ENCODE measurements at places on chromosomes 16 and 17.

DNA sequence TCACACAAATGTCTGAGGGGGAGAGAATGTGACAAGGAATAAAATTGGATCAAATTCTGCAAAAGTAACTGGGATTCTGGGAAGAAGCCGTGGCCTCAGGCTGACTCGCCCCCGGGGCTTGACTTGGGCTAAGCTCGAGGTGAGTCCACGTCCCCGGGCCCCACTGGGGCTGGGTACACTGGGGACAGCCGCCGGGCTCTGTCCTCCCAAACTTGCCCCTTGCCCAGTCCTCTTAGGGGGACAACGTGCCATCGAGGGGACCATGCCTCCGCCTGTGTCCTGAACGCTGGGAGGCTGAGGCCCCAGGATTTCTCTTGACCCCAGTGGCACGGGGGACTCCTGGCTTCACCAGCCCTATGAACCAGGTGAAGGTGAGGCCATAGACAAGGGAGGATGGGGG lies 21.1 kb downstream of the DOC2B start:
- DNase-seq = no peak

DNA sequence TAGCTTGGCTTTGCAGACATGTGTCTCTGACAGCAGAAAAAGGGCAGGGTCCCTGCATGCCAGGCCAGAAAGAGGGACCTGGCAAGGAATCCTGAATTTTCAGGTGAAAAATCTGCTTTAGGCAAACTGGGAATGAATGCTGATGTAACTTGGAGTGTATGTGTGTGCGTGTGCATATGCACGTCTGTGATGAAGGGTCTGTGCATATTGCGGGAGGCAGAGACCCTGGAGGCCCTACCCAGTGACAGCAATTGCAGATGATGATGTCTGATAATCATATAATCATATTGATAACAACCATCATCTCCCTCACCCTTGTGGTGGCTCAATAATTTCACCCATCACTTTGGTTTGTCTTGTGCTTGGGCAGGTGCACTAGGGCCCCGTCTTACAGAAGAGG lies 80.7 kb upstream of the SDK2 start:
- DNase-seq = no peak

DNA sequence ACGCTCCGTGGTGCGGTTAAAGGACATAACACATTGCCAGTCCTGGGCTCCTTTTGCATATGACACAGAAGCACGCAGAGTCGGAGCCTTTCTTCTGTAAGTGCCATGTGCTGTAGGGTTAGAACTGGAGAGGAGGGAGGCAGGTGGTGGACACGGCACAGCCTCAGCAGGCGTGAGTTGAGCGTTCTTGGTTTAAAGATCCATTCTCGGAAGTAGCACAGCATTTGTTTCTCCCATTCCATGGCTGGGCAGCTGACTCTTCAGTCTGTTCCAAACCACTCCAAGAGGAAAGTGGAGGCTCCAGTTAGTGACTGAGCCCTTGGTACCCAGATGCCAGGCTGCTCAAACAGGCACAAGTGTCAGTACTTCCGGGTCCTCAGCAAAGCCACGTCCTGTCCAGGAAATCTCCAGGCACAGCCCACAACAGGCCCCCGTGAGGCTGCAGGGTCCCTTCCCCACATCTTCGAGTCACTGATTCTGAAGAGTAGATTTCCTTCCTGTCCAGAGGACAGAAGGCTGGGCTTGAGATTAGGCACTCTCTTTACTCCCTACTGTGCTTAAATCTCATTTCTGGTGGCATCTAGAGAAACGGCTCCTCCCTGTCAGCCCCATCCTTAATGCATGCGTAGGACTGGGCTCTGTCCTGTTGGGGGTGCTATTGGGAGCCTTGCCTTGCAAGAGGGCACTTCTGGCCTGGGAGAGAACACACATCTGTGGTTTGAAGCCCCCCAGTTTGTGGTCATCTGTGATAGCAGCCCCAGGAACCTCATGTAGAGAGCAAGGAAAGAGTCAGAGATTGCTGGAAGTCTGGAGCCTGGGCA lies 39.6 kb upstream of the NAT9 start:
- DNase-seq = no peak

GRCh38 chr17:63434951-63435571 lies 11.0 kb downstream of the CYB561 start:
- DNase-seq = no peak

DNA sequence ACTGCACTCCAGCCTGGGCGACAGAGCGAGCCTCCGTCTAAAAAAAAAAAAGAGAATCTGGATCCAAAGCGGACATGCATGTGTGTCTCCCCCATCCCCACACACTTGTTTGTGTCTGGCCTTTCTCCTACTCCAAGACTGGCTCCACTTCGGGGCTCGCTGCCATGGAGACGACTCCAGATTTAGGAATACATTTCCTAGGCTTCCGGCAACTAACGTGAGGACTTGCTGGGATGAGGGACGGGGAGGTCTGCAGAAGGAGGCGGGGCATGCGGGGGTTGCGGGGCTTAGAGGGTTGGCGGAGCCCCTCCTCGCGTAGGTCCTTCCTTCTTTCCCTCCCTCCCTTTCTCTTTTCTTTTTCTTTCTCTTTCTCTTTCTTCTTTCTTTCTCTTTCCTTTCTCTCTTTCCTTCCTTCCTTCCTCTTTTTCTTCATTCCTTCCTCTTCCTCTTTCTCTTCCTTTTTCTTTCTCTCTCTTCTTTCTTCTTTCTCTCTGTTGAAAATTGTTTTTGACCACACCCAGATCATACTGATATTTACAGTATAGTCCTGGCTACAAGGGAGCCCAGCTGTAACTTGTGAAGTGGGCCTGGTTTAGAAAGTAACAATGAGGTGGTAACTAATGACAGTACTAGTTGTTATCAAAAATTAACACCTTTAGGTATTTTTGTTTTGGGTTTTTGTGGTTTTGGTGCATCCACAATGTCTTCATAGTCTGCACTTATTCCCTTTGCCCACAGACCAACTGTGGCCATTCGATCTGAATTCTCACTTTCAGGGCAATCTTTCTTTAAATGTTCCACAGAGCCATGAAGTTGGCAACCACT lies 25.2 kb downstream of the MIS12 start:
- DNase-seq = no peak

DNA sequence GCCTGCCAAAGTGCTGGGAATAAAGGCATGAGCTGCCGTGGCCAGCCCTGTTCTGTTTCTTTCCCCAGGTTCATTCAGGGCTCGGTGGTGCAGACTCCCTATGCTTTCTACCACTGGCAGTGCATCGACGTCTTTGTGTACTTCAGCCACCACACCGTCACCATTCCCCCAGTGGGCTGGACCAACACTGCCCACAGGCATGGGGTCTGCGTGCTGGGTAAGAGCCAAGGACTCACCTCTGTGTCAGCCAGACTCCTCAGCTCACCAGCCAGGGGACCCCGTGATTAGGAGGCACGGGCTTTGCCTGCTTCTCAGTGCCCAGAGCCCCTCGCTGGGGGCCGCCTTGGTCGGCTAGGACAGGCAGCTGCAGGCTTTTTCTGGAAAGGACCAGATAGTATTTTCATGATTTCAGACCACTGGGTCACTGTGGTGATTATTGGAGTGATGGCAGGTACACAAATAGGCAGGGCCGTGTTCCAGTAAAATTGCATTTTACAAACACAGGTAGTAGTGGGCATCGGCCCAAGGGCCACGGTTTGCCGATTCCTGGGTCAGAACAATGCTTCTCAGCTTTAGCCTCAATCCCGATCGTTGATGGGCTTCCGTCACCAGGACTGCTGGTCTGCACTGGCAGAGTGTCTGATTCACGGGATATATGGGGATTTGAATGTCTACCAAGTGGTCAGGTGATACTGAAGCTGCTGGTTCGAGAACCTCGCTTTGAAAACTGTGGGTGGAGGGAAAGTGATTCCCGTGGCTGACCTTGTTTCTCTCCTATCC lies 5.0 kb downstream of the ENGASE start:
- DNase-seq = no peak
